ENCODE measurements at places on chromosomes 4 and X.

GRCh38 chr4:112109360-112110058 is 35.7 kb upstream of the FAM241A start:
- DNase-seq = no peak

GRCh38 chr4:181766061-181766548 is 477.1 kb upstream of the TENM3 start:
- DNase-seq = no peak

- no peak for DNase-seq
Observed at GRCh38 chr4:112898357-112899141, 150.9 kb upstream of the ANK2 start.

DNA sequence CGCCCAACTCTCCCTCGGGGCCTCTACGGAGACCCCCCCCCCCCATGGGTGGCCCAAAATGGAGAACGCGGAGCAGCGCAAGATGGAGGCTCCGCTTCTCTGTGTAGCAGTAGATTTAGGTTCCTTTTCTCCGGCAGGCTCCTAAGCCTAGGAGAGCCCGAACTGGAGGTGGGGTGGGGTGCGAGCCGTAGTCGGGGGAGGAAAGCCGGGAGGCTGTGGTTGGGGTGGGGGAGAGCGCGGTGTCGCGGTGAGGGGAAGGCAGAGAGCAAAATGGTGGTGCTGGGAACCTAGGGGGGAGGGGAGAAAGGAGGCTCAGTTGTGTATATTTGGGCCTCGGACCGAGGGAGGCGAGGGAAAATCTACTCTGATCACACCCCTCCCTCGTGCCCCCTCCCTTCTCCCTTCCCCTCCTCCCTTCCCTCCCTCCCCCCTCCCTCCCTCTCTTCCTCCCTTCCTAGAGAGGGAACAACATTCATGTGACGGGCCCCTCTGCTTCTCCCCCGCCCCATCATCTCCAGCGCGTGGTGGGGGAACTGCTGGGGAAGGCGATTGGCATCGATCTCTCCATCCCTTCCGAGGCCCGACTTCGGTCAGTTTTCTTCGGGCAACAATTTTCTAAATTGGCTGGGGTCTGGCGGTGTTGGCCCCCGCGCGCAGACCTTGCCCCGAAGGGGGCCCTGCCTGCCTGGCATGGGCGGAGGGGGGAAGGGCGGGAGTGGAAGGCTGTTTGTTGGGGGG is at the start of gene STAG2:
Gene STAG2 (plus strand): TSS at position 439 of the 738 bp plus-strand sequence. CDS start 60,922 bp downstream, outside the sequence.
- peak; percentile 83 for DNase-seq

DNA sequence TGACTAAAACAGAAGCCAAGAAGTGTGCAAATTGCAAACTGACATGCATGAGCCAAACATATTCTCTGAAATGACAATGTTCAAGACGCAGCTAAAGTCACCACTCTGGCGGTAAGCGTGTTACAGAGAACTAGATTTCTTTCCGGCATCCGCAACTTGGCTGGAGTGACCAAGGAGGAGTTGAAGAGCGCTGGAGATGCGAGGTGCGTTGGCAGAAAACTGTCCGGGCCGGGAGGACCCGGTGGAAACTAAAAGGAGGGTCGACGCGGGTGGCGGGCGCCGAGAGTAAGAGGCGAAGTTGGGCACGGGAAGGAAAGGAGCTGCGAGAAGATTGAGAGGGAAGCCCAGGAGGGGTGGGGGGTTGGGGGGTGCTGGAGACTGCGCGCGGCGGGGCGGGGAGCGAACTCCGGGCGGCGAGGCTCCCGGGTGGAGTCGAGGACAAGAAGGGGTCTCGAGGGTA is 807 bp downstream of the SEL1L3 start:
- DNase-seq = no peak

DNA sequence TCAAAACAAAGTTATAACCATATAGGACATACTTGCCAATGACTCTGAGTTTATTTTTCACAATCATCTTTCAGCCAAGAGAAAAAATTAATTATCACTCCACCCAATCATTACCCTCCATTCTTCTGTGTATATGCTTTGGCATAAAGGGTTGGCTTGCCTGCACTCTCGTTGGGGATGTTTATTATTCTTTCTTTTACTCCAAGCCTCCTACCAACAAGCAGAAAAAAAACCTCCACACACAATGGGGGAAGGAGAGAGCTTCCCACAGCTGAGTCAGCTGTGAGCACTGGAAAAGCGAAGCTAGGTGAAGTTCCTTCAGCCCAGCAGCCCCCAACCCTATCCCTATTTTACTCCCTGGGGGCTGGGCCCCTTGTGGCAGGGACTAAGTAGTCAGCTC is 1.5 kb downstream of the OPHN1 start:
- DNase-seq = no peak

GRCh38 chrX:102491766-102492165 is 20.2 kb upstream of the TCP11X2 start:
- no peak for DNase-seq

- DNase-seq = peak; percentile 38
Observed at GRCh38 chrX:129654652-129655546, at the start of gene APLN. APLN (minus strand) TSS chrX:129654956; CDS start chrX:129654630, 326 bp downstream.

DNA sequence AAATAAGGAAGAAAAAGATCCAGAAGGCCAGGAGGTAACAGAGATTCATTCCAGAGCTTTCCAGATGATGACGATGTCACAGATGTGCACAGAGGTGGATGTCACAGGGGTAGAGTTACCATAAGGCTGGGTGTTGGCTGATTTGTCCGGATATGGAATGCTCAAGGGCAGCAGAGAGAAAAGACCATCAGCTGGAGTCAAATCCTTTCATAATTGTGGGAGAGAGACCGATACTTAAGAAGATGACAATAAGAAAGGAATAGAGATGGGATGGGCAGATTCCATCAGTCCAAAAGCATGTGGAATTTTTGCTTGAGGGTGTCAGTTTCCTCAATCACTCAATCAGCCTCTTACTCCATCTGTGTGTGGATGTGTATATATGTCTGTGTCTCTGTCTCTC is 150.4 kb downstream of the CENPC start:
- no peak for DNase-seq

DNA sequence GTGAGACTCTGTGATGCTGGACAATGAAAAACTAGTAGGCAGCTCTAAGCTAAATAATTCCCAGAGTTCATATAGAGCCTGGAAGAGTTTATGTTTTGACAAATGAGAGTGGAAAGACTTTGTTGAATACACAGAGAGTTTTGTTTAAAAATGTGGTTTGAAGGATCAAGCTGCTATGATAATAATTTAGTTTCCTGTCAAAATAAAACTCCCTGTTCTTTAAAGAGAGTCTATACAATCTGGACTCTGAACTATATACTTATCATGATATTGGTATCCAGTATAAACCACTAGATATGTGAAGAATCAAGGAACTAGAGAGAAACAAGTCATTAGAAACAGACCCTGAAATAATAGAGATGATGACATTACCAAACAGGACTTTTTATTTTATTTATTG is 158.6 kb downstream of the C4orf33 start:
- DNase-seq = no peak

DNA sequence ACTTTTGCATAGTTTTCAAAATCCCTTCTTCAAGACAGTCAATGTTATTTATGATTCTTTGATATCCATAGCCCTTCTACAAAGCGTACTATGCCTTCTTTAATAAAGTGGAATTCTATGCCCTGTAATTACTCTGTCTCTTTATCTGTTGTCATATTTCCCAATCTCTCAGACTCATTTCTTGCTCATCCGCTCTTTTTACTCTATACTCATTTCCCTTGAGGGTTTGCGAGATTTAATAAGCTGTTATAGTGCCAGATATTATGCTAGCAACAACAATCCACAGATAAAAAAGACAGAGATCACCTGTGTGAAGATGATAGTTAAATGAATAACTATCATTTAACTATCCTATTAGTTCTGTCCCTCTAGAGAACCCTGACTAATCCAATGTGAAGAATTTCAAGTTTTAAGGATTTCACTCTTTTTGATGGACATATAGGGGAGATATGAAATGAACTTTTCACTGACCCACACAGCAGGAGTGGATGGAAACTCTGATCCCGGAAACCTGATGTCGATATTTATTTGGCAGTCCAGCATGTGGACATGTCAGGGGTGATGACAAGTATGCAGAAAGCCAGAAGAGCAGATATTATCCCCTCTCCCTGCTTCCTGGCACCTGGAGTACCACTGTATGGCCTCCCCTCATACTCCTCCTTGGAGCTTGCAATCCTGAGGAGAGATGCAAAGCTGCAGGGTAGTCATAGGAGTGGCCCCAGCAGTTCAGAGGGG is 49.7 kb downstream of the TMEM156 start:
- DNase-seq = peak; percentile 14

- DNase-seq = no peak
Observed at GRCh38 chr4:44493924-44494323, 45.3 kb upstream of the KCTD8 start.

DNA sequence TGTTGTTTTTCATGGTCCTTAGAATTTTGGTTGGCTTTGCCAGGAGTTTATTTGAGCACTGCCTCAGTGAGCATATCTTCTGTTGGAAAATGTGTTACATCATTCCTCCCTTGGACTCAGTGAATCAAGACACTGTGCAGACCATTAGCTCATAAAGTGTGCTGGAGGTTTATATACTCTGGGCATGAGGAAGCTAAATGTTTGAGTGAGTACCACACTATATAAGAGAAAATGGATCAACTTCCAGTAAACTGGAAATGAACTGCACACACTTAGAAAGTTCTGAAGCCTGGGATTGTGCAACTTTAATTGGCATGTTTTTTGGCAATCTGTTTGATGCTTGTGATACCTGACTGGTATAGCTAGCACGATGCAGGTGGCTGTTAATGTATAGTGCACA is 75.9 kb downstream of the LIMCH1 start:
- DNase-seq = no peak

DNA sequence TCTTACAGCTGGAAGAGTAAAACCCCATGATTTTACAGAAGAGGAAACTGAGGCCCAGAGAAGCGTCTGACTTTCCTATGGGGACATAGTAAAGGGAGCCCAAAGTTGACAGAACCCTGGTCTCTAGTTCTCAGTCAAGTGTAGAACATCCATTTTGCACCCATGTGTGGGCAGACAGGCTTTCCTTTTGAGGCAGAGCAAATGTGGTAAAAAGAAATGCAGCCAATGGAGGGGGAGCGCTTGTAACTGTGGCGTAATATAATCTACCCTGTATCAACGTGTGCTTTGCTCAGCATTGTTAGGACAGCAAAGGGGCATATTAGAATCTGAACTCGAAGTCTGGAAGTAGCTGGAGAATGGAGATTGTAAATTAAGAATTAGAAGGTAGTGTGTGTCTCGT is 8.8 kb downstream of the MAMLD1 start:
- no peak for DNase-seq

- no peak for DNase-seq
Observed at GRCh38 chr4:99594818-99595217, 20.2 kb downstream of the MTTP start.

DNA sequence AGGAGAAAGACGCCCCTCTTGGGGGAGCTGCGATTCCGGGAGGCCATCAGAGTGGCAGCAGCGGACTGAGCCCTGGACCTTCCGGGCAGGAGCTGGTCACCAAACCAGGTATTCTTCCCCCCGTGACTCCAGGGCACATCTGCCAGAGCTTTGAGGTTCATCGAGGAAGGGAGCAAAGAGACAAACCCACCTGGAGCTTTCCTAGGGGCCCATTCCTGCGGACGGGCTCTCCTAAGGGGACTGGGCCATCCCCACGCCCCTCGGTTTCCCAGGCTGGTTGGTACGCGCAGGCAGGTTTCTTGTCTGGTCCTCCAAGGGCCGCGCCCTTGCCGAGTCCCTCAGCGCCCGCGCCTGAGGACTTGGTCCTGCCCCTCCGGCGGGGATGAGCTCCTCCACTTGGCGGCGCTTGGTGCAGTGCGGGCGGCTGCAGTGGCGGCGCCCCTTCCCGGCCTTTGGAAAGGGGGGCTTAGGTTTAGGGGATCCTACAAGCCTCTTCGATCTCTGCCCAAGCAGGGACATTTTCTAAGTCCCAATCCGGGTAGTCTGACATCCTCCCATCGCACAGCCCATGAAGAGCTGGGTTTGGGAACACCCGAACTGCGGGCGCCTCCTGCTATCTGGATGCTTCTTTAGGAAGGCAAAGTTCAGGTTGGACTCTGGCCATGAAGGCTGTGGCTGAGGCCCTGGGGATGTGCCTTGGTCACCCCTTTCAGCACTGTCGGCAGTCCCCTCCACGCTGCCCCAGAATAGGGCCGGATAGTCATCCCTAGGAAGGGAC is 538 bp downstream of the STBD1 start:
- DNase-seq = peak; percentile 46

DNA sequence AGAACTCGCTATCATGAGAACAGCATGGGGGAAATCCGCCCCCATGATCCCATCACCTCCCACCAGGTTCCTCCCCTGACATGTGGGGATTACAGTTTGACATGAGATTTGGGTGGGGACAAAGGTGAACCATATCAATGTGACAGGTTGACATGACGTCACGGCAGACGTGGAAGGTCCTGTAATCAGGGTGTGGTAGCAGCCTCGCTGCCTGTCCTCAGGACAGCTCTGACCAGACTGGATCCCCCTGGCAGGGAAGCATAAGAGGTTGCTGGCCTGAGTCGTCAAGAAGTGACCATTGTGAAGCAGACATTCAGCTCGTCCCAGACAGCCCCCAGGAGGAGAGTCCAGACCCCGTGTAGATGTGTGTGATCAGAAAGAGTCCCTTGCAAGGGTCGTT is 104.6 kb downstream of the TNIP2 start:
- no peak for DNase-seq

- DNase-seq = no peak
Observed at GRCh38 chrX:126550816-126551215, 1.8 kb downstream of the DCAF12L1 start.

DNA sequence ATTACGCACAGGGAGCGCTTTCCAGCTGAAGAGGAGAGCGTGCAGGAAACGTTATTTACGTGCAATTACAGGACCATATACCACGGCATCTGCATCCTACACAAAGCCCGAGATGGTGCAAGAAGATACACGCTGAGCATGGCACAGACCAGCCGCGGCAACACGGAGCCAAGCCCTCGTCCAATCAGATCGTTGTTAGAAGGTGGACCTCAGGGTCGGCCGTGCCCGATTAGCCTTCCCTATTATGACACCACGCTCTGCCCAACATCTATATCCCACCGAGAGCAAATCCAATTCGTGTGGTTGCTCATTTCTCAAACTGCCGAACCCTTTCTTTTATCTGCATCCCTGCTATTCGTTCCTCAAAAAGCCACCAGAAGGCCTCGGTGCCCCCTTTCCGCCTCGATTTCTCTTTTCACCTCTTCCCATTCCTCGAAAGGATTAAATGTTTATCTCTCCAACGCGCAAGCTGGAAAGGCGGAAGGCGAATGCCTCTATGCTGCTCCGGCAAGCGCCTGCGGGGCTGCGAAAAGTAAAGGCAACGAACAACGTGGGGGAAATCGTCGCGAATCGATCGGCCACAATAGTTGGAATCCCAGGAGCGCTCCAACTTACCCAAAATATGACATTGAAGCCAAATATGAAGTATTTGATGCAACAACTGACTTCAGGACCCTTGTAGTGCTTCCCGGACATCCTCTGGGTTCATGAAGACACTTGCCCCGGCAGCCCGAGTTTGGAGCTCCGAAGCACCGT is 702 bp downstream of the TSPAN5 start:
- DNase-seq = peak; percentile 27

GRCh38 chr4:153950100-153950979 is 161.5 kb upstream of the SFRP2 start:
- no peak for DNase-seq

GRCh38 chrX:57587062-57587461 is 4.7 kb upstream of the ZXDB start:
- no peak for DNase-seq
